D341Med (cell line): ENCODE measurements at places on chromosomes 2 and 18.

DNA sequence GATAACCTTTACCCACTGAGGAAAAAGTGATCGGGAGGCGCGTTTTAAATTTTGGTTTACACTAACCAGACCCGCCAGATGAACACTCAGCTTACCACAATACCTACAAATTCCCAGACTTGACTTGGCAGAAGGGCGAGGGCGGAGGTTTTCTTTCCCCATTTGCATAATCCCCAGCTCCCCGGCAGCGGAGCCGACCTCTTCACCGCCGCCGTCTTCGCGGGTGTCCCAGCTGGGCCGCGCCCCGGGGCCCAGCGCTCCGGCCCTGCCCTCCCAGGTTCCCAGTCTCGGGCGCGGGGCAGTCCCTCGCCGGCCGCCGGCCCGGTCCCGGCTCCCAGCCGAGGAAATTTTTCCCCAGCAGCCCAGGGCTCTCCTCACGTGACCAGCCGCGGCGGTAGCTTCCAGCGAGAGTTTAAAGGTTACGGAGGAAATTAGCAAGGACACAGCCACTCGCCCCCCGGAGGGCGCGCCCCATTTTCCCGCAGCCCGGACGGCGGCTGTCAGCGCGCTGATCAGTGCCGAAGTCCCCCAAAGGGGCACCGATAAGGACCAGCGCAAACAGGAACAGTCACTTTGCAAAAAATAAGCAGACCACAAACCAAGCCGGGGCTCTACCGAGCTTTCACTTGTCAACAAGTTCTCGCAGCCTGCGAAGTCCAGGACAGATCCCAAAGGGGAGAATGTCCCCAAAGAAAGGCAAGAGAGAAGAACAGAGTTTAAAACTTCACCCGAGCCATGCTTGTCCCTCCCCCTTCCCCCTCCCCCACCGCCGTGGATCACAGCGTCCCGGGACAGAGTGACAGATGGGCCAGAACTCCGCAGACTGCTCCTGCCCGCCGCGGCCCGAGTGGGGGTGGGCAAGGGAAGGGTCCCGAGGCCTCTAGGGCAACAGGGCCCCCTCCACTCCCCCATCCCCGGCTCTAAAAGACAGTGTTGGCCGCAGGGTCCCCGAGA is 1.3 kb upstream of the PRKCE start:
- peak; percentile 73 for DNase-seq

DNA sequence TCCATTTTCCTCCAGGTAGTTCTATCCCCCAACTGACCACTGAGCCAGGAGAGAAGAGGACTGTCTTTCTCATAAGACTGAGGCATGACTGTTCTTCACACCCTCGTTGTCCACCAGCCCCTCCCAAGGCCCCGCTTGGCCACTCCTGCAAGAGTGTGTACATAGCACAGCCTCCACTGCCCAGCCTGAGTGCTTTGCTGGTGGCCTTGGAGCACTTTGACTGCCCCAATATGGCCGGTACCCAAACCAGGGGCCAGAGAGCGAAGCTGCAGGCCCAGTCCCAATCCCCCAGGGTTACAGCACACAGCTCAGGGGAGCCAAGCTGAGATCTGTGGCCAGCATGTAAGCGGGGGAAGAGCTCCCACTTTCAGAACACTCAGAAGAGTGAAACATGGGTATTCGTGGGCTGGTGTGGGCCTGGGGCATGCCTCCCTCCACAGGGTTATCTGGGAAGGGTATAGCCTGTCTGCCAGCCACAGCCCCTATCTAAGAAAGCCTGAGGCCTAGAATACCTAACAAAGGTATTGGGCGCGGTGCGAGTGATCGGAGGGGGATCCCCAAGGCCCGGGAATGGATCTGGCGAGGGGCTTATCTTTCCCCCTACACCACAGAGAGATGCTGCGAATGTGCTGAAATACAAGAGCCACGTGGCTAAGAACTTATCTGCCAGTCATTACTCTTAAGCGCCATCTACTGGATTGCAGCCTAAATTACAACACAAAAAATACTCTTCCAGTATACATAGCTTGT is 163.8 kb downstream of the WDPCP start:
- DNase-seq, result peak; percentile 56

- no peak for DNase-seq
These were observed 85.6 kb upstream of the HAAO start for GRCh38 chr2:42877936-42878335.

- DNase-seq, result no peak
These were observed 29.3 kb upstream of the ZNF385B start for GRCh38 chr2:179890666-179891065.

- peak; percentile 49 for DNase-seq
These were observed 4.5 kb downstream of the ZFP36L2 start for GRCh38 chr2:43221763-43222474.

DNA sequence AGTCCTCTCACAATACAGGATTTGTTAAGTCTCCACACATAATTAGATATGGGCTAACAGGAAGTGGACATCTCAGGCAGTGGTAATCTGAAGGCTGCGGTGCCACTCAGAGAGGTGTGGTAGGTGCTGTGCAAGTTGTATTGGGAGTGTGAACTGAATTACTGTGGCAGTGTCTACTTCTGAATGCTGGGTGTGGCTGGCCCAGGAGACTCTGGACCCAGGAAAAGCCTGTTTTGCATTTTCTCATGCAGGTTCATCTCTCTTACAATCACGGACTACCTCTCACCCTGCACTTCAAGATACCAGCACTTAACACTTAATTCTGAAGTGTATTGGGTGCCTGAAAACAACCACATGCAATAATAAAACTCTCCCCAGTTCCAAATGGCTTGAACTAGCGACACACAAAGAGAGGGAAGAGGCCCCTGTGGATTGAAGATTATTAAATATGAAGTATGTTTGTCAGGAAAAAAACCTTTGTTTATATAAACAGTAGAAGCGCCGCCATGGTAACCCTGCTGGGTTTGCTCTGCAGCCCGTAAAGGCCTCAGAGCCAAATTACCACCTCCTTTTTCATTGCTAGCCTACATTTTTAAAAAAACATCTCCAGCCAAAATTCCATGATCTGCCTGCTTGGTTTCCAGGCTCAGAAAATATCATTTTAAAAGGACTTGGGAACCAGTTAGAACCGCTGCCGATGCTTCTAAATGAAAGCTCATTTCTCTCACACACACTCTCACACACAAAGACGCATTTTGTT is 77.5 kb downstream of the GFPT1 start:
- no peak for DNase-seq

- no peak for DNase-seq
These were observed 863.7 kb upstream of the VRK2 start for GRCh38 chr2:57182916-57183315.

GRCh38 chr2:10499911-10500521 is 51.9 kb upstream of the ODC1 start:
- DNase-seq, result no peak

DNA sequence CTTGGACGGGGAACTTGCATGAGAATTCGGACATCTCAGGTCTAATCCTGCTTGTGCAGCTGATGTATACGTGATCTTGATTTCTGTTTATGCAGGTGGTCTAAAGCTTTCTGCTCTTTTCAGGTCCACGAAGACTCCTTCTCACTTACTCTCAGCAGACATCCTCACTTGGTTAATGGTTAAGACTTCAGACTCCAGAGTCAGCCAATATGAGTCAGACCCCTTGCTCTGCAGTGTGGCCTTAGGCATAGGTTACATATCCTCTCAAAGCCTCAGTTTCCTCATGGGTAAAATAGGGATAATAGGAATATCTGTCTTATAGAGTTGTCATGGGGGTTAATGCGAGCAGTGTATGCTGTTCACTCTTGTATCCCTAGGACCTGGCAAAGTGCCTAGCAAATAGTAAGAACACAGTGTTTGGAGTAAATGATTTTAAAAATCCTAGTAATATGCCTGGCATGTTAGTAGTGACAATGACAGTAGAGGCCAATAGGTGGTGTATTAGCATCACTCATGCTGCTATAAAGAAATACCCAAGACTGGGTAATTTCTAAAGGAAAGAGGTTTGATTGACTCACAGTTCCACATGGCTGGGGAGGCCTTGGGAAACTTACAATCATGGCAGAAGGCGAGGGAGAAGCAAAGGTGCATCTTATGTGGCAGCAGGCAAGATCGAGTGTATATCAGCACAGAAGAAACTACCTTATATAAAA is 42.3 kb downstream of the XRCC5 start:
- no peak for DNase-seq

- DNase-seq, result no peak
These were observed 87.9 kb downstream of the GLI2 start for GRCh38 chr2:120823551-120823950.

- DNase-seq, result peak; percentile 69
These were observed 488.6 kb downstream of the BCL11A start for GRCh38 chr2:60064687-60065389.
